ENCODE measurements at places on chromosomes 7 and 10.

DNA sequence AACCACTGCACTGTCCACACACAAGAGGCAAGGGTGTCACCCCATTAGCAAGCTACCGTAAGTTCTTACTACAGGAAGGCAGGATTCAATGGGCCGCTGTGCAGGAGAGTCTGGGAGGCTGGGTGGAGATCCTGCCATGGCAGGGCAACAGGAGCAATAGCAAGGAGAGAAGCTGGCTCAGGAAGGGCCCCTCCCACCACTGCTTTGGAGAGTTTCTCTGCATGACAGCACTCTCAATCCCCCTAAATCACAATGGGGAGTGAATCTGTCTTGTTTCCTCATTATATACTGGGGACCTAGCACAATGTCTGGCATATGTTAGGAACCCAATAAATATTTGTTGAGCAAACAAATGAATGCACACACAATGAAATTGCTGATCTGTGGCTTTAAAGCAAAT lies 83.2 kb upstream of the SFMBT2 start:
- no peak for DNase-seq

- DNase-seq, result no peak
Measured at GRCh38 chr10:112338957-112339356, 35.0 kb upstream of the ACSL5 start.

GRCh38 chr7:94392393-94392786 lies 2.3 kb upstream of the COL1A2 start:
- no peak for DNase-seq

DNA sequence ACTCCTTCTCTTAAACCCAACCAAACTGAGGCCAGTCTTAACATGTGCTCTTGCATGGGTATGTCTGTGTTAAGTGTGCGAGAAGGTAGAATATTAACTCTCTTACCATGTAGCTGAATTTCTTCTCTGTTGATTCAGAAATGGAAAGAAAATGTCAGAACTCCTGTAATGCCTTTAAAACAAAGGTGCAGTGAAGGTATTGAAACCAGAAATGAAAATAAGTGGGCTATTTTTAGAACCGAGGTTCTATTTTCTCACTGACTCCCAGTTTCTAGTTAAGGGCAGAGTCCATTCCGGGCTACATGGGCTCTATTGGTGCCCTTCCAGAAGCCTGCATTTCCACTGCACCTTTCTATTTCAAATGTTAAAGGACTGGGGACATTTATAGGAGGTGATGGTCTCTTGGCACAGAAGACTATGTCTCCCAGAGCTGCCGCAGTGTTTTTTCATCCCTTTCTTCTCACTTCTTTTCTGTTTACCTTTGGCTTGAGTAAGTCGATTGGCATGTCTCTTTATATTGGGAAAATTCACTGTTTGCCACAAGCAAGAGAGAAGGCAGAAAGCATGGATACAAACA lies 174.9 kb downstream of the LRMDA start:
- no peak for DNase-seq

DNA sequence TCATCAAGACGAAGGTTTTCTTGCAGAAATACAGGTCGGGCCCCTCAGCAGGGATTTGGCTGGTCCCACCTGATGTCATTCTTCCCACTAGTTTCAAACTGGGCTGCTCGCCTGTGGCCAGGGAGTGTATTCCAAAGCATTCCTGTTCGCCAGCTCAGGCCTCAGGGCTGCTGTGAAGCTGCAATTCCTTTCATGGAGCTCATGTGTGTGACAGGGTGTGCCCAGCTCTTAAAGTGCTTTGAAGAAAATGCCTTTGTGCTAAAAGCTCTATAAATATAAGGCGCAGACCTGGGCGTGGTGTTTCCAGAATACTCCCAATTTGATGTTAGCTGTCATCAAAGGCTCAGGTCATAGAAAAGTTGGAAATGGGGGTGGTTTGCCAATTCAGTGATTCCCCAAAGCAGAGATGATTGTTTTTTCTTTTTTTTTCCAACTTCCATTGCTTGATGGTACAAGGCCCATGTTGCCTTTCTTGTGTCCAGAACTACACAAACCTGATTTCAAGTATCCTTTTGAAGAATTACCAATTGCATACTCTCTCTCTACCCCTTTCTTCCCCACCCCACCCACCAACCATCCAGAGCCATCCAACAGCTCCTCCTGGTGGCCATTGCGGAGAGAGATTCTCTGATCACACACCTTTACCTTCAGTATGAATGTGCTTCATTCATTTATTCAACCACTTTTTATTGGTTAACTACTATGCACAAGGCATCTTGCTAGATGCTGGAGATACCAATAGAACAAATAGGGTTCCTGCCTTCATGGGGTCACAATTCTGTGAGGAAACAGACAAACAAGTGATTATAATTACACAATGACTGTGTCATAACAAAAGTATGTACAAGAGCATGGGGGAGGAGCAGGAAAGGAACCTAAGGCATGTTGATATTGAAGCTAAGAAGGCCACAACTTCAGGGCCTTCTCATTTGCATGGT lies 297.3 kb upstream of the LYZL1 start:
- DNase-seq, result no peak

- no peak for DNase-seq
Measured at GRCh38 chr7:157193274-157193673, 54.5 kb downstream of the UBE3C start.

DNA sequence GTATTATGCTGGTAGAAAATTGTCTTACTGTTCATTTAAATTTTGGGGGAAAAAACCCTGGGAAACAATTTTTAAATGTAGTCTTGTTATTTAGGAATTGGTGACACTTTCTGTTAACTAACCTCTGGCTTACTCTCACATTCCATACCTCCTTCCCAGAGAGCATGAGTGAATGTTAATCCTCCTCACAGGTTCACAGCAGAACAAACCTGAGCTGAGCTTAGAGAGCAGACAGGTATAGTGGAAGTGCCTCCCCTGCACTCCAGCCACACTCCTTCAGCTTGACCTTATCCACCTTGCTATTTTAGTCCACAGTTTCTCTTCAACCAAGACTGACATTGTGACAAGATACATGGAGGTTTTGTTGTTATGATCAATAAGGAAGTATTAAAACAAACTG lies 235.9 kb downstream of the FOXP2 start:
- no peak for DNase-seq

DNA sequence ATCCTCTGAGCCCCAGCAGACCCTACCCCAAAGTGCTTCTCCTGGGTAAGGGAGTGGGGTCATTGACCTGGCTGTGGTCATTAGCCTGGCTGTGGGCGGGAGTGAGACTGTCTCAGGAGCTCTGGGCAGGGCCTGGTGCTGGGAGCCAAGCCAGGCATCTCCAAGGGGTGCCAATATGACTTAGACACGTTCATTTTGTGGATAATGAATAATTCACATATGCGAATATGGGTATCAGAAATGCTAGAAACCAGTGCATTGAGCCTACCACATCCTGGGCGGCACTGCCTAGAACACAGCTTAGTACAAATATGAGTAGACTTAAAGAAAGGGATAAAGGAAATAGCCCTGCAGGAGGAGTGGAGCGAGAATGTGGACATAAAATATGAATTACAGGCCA lies 14.4 kb upstream of the SRRM3 start:
- DNase-seq, result no peak

GRCh38 chr10:61792921-61793320 lies 108.6 kb upstream of the ARID5B start:
- no peak for DNase-seq

DNA sequence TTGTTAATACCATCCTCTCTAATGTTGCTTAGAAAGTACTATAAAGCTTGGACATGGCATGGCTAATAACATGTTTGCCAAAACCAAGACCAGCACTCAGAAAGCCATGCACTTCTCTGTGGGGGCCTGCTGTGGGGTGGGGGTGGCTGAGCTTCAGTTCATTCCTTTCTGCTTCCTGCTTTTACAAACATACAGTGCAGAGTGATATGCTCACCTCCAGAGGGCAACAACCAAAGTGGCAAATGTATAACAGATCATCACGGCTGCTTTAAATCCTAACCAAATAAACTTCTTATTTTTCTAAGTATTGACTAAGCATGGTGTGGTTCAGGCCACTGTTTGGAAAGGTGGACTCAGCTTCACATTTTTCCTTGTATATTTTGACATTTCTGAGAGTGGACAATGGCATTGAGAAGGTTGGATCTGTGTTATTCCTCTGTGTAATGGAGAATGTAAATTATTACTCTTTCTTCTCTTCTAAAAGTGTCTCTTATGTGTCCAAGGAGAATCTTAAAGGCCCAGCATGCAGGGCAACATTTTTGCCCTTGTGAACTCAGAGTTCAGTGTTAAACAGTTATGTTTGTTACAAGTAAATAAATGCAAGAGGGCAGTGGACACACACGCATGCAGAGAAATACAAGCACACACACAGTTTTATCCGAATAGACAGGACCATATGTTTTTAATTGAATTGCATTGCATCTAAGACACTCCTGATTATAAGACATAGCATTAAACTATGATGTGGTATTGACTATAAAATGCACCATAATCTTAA lies 186.1 kb downstream of the HERPUD2 start:
- DNase-seq, result peak; percentile 15

DNA sequence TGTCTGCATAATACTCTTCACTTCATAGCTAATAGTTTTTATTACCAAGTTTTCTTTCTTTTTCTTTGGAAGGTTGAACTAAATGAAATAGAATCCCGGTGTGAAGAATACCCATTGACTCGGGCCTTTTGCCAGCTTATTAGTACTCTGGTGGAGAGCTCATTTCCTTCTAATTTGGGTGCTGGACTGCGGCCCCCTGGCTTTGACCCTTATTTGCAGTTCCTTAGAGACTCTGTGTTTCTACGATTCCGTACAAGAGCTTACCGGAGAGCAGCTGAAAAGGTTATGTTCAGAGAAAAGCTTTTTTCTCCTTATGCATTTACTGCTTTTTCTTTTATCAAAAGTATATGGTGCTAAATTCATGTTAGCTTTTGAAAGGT lies 40.2 kb downstream of the NUP205 start:
- no peak for DNase-seq

- no peak for DNase-seq
Measured at GRCh38 chr10:76195654-76196390, 764.4 kb downstream of the LRMDA start.

- DNase-seq, result no peak
Measured at GRCh38 chr7:54897891-54898290, 120.9 kb upstream of the EGFR start.

- DNase-seq, result no peak
Measured at GRCh38 chr10:101880232-101880573, 36.6 kb upstream of the KCNIP2 start.

DNA sequence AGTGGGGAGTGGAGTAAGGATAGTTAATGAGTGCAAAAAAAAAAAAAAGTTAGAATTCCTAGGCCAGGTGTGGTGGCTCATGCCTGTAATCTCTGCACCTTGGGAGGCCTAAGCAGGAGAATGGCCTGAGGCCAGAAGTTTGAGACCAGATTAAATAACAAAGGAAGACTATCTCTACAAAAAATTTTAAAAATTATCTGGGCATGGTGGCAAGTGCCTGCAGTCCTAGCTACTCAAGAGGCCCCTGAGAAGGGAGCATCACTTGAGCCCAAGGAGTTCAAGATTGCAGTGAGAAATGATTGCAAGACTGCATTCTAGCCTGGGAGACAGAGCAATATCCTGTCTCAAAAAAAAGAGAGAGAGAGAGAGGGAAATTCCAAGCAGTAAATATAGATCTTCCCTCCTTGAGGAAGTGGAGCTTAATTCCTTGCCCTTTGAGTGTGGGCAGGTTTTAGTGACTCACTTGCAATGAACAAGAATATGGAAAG lies 19.5 kb upstream of the CSTF2T start:
- no peak for DNase-seq

GRCh38 chr7:4058158-4058557 lies 623.9 kb upstream of the FOXK1 start:
- no peak for DNase-seq

DNA sequence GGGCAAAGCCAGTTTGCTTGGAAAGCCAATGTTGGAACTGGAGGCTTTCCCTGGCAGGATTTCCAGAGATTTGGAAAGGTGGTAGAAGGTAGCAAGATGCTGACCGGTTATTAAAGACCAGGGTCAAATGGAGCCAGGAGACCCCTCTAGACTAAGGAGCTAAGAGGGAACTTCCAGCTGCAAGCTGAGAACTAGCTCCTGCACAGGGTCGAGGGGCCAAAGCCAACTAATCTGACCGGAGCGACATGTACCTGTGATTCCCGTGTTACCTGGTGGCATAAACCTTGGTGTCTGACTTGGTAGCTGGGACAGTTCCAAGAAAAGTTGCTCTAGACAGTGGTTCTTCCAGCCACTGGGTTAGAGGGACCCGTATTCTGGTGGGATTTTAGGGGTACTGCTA lies 41.8 kb downstream of the SPDYE5 start:
- no peak for DNase-seq

DNA sequence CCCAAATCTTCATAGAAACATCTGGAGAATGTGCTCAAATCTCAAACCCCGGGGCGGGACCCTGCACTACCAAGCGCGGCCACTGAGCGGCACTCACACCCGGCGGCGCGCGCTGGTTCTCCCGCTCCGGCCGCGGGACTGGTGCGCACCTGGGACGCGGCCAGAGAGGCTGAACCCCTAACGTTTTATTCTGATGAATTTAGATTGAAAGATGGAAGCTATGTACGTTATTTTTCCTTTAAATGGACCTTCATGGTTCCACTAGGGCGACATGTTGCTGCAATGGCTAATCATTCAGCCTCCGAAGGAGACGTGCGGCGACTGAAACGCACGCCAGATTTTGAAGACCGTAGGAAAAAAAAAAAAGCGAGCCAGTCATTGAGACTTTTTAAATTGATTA lies 107.0 kb upstream of the INSIG1 start:
- no peak for DNase-seq

DNA sequence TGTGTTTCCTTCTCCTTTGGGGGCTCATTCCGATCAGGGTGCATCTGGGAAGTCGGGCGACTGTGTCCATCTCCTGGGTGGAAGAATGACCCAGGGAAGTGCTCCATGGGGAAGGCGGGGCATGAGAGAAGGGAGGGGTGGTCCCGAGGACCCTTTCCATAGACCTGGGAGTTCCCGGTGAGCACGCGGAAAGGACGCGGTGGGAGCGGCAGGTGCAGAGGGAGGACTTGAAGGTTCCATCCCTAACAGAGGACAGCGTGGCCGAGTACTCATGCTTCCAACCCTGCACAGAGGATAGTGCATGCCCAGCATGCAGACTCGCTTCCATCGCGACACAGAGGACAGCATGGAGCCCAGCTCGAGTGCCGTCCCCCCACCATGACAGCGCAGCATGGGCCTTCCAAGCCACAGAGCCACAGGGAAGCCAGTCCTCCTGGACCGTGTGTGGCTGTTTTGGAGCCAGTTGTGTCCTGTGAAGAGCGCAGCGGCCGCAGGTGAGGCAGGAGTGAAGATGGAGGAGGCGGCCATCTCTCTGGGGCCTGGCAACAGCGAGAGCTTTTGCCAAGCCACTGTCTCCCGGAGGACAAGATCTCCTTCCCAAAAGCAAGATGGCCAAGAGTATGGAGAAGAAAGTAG lies 281.4 kb downstream of the DNAJB6 start:
- DNase-seq, result no peak

DNA sequence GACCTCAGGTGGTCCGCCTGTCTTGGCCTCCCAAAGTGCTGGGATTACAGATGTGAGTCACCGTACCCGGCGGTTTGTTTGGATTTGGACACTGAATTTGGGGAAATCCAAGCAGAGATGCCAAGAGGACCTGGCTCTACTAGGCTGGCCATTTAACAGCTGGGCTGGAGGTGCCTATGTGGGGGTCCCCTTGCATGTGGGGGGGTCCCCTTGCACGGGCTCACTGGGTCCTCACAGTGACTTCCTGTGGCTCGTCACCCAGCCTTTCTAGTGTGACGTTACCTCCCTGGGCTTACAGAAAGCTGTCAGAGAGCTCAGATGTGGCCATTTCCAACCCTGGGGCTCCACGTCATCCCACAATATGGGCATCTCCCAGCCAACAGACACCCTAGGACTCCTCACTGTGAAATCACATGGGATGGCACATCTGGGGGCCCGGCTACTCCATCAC lies 49.3 kb upstream of the GNA12 start:
- no peak for DNase-seq

- no peak for DNase-seq
Measured at GRCh38 chr7:13743226-13743625, 246.2 kb downstream of the ETV1 start.
